Cerebellum (tissue), 4 donors: ENCODE measurements at places on chromosomes 7 and 10.

DNA sequence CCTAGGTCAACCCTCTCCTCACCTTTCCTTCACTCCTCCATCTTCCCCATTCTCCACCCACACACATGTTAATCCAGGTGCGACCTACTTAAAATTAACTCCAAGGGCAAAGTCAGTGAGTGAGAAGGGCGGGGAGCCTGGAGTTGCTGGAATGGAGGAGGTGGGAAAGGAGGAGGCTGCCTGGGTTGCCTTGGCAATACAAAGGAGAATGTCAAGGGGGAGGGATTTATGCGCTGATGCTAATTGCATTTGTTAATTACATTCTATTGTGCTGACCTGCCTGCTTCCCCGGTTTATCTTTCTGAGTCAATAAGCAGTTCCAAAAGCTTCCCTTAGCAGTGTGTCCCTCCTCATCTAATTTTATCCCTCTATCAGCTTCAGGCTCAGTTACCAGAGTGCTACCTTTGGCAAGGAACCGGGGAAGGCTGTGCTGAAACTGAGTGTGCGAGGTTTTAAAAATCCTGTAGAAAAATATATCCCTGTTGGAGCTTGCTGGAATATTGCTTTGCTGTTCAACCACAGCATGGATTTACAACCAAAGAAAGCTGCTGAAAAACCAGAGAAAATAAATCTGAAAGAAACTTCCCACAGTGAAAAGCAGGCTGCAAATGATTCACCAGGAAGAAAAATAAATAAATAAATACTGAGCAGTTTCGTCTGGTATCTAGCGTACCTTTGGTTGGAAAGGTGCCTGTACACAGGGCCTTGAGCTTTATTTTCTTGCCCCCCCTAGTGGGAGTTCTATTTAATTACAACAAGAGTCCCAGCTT is 113.2 kb upstream of the DGKB start:
- DNase-seq, result peak; percentile 68

DNA sequence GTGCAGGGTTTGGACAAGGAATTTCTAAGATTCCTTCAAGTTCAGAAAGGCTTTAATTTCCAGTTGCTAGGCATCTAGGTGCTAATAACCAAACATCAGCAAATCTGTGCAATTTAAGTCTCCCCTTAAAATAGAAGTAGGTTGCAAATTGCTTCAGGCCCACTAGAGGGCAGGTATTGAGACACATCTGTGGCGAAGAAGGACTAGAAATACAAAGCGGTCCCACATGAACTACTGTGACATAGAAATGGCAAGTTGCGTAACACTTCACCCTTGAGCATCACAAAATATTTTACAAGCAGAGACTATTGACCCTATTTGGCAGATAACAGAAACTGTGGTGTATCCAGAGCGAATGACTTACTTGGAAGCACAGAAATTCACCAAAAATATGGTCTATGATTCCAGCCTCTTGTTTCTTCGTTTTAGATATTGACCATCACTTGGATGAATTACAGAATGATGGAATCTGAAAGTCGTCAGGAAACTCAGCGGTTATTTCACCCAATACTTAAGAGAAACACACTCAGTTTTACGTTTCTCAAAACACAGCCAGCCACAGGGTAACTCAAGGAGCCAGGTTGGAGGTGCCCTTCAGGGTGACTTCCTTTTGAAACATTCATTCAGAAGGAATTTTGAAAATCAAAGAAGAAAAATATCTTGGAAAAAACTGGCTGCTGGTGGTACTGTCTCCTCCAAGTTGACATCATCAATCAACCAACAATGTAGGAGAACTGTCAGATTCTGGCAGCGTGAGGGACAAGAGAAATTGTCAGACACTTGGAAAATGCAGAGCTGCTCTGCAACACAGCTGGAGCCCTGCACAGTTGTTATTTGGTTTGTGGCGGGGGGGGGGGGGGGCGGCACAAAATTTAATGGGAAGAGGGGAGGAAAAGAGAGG is 256.3 kb upstream of the MINDY3 start:
- no peak for DNase-seq

DNA sequence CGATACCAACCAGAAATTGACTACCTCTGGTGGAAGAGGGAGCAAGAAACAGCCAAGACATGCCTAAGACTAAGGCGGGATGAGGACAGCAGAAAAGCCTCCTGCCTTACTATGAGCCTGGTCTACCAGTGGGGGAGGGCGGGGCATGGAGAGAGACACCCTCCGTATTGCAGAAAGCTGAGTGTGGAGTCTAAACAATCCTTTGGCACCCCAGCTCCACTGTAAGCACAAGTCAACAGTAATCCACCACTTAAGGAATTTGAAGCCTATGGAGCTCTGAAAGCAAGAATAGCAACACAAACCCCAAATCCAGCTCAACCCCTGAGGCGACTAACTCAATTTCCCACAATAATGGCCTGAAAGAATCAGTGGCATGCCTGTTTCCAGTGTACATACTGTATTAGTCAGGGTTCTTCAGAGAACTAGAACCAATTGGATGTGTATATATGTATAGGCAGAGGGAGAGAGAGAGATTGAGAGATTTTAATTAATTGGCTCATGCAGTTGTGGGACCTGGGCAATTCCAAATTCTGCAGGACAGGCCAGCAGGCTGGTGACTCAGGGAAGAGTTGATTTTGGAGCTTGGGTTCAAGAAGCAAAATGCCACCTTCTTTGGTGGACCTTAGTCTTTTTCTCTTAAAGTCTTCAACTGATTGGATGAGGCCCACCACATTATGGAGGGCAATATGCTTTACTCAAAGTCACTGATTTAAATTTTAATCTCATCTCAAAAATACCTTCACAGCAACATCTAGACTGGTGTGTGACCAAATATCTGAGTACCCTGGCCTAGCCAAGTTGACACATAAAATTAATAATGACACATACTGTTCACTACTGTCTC is 13.5 kb downstream of the PPIF start:
- no peak for DNase-seq

DNA sequence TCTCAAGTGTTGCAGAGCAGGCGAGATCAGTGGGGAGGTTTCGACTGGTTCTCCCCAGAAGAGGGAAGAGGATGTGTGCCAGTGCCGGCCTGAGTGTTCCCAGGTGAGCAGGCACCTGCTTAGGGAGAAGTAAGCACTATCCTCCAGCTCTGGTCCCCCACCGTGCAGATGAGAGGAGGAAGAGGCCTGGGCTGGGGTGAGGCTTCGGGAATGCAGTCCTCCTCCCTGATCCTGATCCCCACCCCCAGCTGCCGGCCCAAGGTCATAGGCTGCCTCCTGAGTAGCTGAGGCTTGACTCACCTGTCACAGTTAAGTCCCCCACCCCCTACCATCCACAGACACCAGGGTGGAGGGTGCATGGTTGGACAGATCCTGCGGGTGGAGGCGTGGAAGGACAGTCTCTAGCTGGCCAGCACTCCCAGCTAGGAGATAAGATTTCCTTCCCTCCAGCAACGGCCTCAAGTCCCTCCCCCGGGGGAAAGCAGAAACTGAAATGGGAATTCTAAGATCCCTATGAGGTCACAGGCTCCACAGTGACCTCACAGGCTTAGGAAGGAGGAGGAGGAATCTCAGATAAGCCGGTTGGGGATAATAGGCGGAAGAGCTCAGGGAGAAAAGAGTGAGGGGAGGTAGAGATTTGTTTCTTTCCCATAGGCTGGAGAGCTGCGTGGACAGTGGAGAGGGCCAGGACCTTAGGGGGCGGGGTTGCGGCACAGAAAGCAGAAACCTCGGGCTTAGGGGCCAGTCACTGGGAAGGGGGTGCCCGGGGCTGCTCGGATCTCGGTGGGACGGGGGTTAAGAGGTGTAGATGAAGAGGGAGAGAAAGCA is 1.0 kb downstream of the LRCH4 start:
- no peak for DNase-seq

GRCh38 chr7:98568891-98569290 is 48.2 kb upstream of the NPTX2 start:
- no peak for DNase-seq

GRCh38 chr7:3218411-3219225 is 82.4 kb upstream of the SDK1 start:
- no peak for DNase-seq

DNA sequence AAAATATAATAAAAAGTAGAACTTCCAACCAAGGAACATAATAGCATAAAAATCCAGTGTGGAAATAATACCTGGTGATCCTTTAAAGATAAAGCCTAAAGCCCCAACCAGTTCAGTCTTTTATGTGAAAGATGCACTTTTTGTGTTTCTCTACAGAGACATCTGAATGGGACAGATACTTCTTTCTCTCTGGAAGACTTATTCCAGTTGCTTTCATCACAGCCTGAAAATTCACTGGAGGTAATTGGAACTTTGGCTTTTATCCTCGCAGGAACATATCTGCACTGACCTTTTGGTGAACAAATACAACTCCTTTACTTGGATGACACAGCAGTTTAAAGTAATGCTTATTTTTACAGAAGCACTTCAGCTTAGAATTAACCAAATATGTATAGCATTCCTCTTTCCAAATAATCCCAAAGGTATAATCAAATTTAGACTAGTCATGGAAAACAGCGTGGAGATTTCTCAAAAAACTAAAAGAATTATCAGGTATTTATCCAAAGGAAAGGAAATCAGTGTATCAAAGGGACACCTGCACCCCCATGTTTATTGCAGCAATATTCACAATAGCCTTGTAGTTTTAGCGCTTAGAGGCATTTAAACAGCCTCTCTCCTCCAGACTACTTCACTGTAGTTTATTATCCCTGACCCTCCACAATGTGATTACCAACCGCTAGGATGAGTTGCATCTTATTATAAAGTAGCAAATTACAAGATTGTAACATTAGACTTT is 16.8 kb downstream of the HNRNPA2B1 start:
- DNase-seq, result no peak

DNA sequence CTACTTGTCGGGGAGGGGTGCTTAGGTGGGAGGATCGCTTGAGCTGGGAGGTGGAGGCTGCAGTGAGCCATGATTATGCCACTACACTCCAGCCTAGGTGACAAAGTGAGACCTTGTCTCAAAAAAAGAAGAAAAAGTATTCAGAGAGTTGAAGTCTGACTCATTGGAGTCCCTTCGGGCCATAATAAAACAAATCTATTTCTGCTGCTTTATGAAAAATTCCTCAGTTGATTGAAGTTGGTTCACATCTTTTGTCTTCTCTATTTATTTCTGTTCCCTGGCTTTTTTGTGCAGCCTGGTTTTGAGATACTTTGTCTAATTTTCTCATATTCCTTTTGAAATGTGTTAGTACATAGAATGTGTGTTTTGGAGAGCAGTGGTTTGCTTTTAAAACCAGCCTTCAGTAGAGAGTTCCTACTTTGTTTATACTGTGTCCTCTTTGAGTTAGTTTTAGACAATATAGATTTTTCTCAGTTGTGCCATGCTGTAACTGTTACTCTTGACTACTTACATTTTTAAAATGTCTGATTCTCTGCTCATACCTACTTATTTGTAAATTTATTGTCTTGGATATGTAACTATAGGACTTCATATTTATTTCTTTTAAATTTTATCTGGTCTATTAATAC is 36.7 kb downstream of the LUC7L2 start:
- DNase-seq, result no peak

GRCh38 chr10:72226418-72227027 is 10.4 kb upstream of the ASCC1 start:
- no peak for DNase-seq

GRCh38 chr10:121935702-121936101 is 7.9 kb upstream of the ATE1 start:
- no peak for DNase-seq

GRCh38 chr7:95527776-95528250 is 42.1 kb downstream of the ASB4 start:
- DNase-seq, result no peak

DNA sequence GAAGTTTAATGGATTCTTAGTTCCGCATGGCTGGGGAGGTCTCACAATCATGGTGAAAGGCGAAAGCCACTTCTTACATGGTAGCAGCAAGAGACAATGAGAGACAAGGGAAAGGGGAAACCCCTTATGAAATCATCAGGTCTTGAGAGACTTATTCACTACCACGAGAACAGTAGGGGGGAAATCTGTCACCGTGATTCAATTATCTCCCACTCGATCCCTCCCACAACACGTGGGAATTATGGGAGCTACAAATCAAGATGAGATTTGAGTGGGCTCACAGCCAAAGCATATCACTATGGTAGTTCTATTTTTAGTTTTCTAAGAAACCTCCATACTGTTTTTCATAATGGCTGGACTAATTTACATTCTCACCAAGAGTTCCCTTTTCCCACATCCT is 36.7 kb downstream of the SPAM1 start:
- DNase-seq, result no peak

DNA sequence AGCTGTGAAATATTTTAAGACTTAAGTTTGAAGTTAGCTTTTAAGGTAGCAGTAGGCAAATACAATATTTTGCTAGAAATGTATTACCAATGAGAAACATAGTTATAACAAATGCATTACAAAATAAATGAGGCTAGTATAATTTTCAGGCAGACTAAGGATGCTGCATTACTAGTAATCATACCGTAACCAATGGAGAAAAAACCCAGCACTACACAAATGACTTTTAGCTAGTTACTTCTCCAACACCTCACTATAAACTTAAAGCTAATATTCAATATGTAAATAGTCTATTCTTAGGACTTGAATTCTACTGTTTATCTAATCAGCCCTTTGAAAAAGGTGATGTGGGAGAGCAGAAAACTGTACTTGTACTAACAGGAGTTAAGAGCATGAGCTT is 285.3 kb upstream of the KLF14 start:
- no peak for DNase-seq

DNA sequence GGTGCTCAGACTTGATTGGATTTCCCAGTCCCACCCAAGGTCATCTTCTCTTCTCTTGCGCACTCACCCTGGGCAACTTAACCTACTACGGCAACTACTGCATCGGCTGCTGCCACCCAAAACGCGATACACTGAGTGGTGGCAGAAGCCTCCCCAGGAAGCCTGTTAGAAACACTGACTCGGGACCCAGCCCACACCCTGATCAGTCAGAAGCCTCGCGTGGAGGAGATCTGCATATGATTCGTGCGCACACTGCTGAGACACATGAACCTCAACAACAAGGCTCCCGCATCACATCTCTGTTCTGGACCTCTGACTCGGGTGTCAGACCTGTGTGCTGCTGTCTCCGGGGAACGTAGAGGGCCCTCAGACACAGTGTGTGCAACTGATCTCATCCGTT is 419.5 kb downstream of the PAXIP1 start:
- DNase-seq, result no peak

- no peak for DNase-seq
Observed at GRCh38 chr7:139200382-139200781, 30.7 kb upstream of the UBN2 start.

DNA sequence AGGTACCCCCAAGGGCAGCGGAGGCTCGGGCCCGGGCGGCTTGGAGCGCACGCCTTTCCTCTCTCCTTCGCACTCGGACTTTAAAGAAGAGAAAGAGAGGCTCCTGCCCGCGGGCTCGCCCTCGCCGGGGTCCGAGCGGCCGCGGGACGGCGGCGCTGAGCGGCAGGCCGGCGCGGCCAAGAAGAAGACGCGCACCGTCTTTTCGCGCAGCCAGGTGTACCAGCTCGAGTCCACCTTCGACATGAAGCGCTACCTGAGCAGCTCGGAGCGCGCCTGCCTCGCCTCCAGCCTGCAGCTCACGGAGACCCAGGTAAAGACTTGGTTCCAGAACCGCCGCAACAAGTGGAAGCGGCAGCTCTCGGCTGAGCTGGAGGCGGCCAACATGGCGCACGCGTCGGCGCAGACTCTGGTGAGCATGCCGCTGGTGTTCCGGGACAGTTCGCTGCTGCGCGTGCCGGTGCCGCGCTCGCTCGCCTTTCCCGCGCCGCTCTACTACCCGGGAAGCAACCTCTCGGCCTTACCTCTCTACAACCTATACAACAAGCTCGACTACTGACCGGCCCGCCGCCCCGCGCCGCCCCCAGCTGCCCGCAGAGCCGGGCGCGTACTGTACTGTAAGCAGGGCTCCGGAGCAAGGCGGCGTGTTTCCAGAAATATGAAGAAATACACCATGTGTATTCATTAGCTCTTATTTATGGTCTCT is 1.8 kb downstream of the HMX2 start:
- no peak for DNase-seq

- peak; percentile 19 for DNase-seq
Observed at GRCh38 chr10:117167789-117168674, 29.3 kb upstream of the KCNK18 start.
